Effector memory CD8-positive, alpha-beta T cell (primary cell): ENCODE measurements at places on chromosomes 12 and 14.

DNA sequence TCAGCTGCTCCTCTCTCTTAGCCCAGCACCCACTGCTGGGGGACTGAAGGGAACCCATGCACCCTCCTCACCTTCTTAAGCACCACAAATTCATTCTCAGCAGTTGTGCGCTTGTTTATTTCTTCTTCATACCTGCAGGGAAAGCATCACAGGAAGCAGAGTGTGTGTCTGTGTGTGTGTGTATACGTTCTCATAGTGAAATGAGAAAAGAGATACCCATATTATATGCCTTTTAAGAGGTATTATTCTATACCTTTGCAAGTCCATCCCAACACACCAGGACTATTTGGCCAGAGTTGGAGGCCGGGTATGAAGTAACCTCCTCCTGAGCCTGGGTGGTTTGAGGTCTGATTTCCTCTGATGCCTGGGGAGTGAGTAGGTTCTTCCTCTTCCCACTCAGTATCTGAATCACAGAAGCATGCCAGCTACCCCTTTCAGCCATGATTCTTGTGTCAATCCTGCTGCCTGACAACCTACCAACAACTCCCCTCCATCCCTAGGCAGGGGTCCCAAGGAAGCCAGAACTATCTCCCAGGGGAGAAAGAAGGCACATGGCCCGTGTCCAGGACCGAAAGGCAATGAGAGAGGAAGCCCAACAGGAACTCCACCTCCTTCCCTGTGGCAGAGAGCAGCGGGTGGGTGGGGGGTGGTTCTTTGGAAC is 3.0 kb downstream of the KRT73 start:
- no peak for DNase-seq

DNA sequence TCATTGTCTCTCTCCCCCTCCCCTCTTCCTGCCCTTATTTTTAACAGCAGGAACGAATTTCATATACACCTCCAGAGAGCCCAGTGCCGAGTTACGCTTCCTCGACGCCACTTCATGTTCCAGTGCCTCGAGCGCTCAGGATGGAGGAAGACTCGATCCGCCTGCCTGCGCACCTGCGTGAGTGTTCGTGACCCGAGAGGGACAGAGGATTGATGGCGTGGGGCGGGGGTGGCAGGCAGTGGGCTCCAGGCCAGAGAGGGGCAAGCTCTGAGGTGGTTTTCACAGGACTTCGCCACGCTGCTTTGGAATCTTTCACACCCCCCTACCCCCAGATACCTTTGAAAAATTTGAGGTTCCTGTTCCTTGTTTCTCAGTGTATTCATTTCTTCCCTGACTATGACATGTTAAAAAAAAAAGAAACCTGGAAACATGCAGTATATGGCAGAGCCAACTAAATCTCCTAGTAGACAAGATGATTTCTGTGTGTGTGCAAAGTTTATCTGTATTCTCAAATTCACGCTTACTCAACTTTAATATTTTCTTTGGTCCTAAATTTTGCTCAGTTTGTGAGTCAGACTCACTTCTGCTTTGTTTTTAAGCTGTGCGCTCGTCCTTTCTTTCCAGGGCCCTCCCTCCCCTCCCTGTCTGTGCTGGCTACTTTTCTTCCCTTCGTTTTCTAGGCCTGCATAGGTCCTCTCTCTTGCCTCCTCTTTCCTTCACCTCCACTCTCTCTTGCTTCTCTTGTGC is 103.1 kb downstream of the ETV6 start:
- DNase-seq = no peak

- DNase-seq = no peak
Measured at GRCh38 chr12:93536766-93537488, 35.5 kb upstream of the SOCS2 start.

- DNase-seq = no peak
Measured at GRCh38 chr12:26786491-26786864, 46.5 kb downstream of the ITPR2 start.

GRCh38 chr14:94042433-94043091 is 16.4 kb downstream of the OTUB2 start:
- DNase-seq = no peak

- no peak for DNase-seq
Measured at GRCh38 chr14:100658181-100658886, 68.4 kb upstream of the DLK1 start.

DNA sequence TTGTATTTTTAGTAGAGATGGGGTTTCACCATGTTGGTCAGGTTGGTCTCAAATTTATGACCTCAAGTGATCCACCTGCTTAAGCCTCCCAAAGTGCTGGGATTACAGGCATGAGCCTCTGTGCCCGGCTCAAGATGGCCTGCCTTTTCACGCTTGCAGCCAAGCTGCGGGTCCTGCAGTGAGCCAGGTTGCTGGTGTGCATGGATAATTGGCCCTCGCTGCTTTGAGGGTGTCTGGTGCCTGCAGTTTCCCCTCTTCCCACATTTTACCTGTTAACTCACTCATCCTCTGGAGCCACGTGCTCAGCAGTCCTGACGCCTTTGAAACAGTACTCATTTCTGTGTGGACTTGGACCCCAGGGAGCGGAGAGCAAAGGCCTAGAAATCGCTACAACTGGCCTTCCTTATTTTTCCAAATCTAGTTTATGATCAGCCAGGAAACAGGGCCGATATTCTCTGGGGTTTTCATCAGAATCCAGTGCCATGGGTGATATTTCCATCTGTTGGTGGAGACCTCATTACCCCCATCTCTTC is 42.2 kb downstream of the TPCN1 start:
- DNase-seq = no peak

DNA sequence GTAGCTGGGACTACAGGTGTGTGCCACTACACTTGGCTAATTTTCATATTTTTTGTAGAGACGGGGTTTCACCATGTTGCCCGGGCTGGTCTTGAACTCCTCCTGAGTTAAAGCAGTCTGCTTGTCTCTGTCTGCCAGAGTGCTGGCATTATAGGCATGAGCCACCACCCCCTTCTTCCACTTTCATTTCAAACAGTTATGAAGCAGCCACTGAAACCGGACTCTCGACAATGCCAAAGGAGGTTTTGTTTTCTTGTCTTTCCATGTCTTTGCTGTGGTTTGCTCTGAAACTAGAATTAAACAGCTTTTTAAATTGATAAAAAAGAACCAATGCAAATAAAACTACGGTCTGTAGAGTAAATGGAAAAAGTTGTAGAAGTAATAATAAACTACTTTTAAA is 30.4 kb downstream of the RAP1B start:
- peak; percentile 26 for DNase-seq

GRCh38 chr12:67161322-67161918 is 107.7 kb upstream of the CAND1 start:
- DNase-seq = peak; percentile 4

- DNase-seq = no peak
Measured at GRCh38 chr14:63011623-63012022, 33.6 kb downstream of the KCNH5 start.

DNA sequence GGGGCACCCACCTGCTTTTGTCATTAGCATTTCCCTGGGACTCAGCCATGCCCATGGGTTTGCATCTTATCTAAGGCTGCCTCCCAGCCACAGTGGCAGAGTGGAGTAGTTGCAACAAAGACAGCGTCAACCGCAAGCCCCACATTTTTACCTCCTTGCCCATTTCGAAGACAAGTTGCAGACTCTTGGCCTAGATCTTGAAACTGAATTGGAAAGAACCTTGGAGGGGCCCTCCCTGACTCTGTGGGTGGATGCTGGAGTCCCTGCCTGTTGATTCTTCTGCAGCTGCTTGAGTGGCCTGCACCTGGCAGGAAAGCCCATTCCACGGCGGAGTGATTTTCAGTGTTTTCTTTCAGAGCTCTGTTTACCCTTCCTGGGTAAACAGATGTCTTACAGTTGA is 309.0 kb downstream of the VRK1 start:
- DNase-seq = no peak

GRCh38 chr14:95364481-95365209 is 44.9 kb upstream of the CLMN start:
- DNase-seq = no peak

- DNase-seq = no peak
Measured at GRCh38 chr12:41520869-41521268, 332.7 kb downstream of the PDZRN4 start.

- no peak for DNase-seq
Measured at GRCh38 chr12:25151476-25151875, 43.5 kb downstream of the DNAI7 start.

DNA sequence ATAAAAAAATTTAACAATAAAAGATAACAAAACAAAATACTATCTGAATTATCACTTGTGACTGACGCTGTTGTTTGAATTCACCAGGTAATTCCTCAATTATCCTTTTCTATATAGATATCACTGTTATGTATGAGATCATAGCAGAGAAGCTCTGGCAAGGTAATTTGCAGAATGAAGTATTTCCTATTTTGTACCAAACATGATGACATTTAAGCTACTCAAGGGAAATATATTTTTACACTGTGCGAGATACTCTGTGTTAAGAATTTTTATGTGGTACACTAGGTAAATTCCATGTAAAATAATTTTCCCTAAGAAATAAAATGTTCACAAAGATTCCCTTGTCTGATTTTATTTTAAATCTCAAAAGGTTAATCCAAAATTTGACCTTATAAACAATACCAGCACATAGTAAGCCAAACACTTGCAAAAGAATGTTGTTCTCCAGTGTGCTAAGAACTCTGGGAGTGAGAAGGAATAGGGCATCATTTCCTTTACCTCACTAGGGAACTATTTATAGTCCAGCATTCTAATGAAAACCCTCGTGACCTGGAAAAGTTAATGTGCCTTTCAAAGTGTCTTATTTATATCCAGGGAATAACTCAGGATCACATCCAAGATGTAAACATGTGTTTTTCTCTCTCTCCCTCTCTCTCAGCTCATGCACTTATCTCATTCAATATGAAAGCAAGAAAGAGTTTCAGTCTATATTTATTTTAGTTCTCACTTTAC is 115.2 kb upstream of the RAP1B start:
- DNase-seq = no peak

- DNase-seq = no peak
Measured at GRCh38 chr14:100586403-100587085, 673 bp downstream of the BEGAIN start.

DNA sequence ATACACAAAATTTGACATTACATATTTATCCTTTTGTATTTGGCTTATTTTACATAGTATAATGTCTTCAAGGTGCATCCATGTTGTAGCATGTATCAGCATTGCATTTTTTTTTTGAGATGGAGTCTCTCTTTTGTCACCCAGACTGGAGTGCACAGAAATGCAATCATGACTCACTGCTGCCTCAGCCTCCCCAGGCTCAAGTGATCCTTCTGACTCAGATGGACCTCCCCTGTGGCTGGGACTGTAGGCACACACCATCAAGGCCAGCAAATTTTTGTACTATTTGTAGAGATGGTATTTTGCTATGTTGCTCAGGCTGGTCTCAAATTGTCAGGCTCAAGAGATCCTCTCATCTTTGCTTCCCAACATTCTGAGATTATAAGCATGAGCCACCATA is 214.4 kb upstream of the ALG10B start:
- DNase-seq = no peak

DNA sequence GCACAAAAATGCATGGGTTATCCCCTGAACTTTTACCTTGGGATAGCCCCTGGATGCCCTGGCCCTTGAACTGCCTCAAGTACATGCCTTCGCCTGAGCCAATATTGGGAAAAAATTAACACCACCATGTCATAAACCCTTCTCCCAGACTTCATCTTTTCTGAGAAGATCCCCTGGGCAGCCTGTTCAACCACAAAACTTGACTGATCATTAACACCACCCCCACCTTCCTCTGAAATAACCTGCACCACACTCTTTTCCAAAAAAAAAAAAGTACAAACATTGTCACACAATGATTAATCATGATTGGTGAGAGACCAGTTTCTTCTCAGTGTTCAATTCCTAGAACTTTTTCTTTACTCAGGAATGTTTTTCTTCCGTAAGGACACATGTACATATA is 217.9 kb downstream of the PAX9 start:
- DNase-seq = no peak

DNA sequence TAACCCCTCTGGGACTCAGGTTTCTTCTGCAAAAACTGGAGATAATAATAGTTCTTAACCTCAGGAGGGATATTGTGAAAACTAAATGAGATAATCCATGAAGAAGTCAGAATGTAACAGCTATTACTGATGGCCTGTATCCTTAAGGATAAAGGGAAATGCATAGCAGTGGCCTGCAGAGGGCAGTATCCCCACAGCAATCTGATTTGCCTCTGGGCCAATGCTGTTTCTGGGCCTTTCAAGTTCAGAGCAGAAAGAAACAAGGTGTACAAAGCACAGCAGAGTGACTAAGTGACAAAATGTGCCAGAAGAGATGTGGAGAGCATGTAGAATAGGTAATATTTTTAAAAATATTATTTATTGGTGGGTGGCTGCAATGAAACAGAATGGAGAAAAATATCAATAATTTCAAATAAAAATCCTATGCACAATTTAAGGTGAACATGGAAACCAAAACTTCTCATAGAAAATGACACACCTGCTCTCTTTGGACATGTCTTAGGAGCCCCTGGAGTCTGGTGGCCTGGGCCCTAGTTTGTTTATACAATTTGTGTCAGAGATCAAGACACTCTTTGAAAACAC is 90.3 kb downstream of the C12orf75 start:
- peak; percentile 62 for DNase-seq

GRCh38 chr14:74507085-74507484 is 13.5 kb downstream of the ISCA2 start:
- no peak for DNase-seq

GRCh38 chr14:65238456-65238855 is 136.1 kb upstream of the MAX start:
- DNase-seq = no peak

DNA sequence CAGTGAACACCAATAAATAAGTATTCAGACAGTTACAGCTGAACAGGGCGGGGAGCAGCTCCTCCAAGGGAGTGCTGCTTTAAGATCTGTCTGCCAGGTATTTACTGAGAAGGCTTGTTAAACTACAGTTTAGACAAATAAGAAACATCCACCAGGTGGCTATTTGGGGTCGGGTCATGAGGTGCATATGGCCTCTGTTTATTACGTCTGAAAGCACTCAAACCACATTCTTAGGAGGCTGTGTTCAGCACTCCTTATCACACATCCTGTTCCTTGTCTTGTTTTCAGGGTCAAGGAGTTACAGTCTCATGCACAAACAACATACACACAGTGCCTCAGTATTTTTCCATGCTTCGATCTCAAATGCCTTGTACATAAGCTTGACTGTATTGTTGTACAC is 78.8 kb downstream of the KCNMB4 start:
- DNase-seq = no peak

DNA sequence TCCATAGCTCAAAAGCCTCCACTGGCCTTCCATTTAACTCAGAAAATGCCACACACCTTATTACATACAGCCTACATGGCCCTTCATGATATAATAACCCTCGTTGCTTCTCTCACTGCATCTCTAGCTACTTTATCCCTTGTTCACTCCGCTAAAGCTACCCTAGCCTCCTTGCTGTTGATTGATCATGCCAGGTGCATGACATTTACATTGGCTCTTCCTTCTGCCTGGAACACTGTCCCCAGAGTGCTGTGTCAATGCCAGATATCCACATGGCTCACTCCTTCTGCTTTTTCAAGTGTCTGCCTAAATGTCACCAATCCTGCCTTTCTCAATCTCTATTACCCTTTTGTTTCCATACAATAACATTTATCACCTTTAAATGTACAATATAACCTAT is 58.3 kb downstream of the CAND1 start:
- DNase-seq = no peak

GRCh38 chr12:121811434-121812319 is 7.9 kb downstream of the SETD1B start:
- peak; percentile 74 for DNase-seq

- DNase-seq = peak; percentile 5
Measured at GRCh38 chr14:51094282-51094821, 553 bp downstream of the TRIM9 start.

- DNase-seq = no peak
Measured at GRCh38 chr12:25332143-25332542, 81.4 kb upstream of the KRAS start.

GRCh38 chr12:3342051-3342450 is 149.0 kb upstream of the PRMT8 start:
- no peak for DNase-seq
